ENCODE measurements at places on chromosomes 16 and 17.

DNA sequence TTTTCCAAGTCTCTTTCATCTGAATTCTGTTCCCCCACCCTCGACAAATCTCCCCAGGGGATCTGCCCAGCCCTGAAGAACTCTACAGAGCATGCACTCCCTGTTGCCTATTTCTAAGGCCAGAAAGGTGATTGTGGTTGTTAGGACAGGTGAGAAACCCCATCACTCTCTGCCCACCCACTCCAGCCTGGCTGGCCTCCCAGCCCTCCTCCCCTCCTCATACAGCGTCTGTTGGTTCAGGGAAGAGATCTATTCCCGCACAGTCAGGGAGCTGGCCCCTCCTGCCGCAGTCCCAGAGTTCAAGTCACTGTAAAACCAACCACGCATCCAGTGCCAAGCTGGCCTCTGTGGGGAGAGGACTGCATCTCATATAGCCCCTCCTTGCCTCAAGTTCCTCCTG is 98.7 kb downstream of the KCNJ12 start:
- no peak for DNase-seq

DNA sequence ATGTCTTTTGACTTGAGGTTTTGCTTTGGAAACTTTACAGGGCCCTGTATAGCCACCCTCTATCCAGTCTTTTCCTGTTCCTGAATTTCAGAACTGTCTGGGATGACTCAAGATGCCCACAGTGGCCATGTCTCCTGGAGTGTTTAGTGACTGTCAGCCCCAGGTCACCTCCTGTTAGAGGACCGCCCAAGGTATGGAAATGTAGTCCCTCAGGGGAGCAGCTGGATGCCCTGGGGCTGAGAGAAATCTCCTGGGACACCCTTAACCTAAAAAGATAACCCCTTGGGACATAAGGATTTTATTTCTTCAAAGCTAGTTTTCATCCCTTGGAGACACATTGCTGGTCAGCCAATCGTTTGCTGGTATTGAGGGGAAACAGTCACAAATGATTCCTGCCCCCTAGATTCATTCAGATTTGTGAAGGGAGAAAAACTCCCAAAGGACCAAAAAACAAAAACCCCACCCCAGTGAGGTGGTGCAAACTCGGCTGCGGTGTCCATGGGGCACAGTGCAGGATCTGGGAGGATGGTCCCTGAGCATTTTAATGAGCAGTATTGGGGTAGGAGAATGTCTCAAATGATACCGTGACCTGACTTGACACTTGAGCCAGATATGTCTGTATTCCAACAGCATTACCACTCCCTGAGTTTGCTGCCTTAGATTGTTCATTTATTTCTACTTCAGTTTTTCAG is 1.7 kb downstream of the ZNF267 start:
- no peak for DNase-seq

- no peak for DNase-seq
These were observed 1.8 kb downstream of the SRCIN1 start for GRCh38 chr17:38603786-38604478.

- no peak for DNase-seq
These were observed 321.1 kb downstream of the HS3ST3B1 start for GRCh38 chr17:14621826-14622614.

GRCh38 chr16:75281826-75282225 is 30.4 kb upstream of the BCAR1 start:
- DNase-seq = no peak

- DNase-seq = no peak
These were observed 3.0 kb downstream of the CACNG1 start for GRCh38 chr17:67047382-67047781.

- DNase-seq = no peak
These were observed 1.4 kb downstream of the CMTM2 start for GRCh38 chr16:66580605-66581209.
